ENCODE measurements at places on chromosomes 16 and 17.

DNA sequence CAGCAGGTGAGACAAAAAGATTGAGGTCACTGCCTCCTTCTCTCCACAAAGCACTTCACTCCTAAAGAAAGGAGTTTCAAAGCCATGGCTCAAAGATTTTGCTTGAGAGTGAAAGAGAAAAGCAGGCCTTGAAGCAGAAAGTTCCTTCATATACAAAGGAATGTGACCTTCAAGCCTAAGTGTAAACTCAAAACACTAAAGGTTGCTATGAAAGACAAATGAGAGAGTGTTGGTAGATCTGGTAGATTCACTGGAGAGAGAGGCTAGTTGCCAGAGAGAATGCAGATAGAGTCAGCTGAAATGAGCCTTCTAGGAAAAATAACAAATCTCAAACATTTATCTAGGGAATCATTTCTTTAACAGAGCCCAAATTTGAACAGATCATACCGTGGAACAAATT lies 305.2 kb downstream of the CDH8 start:
- DNase-seq, result no peak

- DNase-seq, result no peak
These were observed 81.2 kb downstream of the PGS1 start for GRCh38 chr17:78459696-78460095.

GRCh38 chr16:3155972-3156371 lies 21.1 kb downstream of the ZNF213 start:
- DNase-seq, result no peak

DNA sequence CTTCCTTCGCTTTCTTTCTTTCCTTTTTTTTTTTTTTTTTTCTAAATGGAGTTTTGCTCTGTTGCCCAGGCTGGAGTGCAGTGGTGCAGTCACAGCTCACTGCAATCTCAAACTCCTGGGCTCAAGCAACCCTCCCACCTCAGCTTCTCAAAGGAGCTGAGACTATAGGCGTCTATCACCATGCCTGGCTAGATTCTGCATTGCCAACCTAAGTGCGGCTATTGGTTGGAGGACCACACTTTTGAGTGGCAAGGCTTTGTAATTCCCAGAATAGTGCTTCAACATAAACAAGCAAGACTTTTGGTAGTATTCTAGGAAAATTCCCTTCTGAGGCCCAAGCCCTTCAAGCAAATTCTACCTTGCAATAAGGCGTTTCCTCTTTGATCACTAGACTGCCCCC lies 107.8 kb downstream of the YPEL2 start:
- no peak for DNase-seq

All from fibroblast of skin of left quadriceps (primary cell).